ENCODE measurements at places on chromosomes 16 and 17.

DNA sequence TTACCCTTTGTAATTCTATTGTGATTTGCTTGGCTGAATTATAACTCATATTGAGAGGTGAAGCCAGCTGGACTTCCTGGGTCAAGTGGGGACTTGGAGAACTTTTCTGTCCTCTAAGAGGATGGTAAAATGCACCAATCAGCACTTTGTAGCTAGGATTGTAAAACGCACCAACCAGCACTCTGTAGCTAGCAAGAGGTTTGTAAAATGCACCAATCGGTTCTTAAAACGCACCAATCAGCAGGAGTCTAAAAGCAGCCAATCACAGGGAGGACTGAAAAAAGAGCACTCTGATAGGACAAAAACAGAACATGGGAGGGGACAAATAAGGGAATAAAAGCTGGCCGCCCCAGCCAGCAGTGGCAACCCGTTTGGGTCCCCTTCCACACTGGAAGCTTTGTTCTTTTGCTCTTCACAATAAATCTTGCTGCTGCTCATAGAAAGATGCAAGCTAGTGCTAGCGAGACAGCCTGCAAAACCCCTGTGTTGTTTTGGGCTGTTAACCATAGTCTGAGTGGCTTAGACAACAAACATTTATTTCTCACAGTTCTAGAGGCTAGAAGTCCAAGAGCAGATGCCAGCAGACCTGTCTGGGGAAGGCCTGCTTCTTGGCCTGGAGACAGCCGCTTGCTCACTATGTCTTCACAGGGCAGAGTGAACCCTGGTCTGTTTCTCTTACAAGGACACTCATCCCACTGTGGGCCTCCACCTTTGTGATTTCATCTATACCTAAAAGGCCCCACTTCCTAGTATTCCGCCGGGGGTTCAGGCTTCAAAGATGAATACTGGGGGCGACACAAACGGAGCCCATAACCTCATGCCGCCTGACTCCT, 39.0 kb upstream of the CRISPLD2 start:
- DNase-seq: no peak

DNA sequence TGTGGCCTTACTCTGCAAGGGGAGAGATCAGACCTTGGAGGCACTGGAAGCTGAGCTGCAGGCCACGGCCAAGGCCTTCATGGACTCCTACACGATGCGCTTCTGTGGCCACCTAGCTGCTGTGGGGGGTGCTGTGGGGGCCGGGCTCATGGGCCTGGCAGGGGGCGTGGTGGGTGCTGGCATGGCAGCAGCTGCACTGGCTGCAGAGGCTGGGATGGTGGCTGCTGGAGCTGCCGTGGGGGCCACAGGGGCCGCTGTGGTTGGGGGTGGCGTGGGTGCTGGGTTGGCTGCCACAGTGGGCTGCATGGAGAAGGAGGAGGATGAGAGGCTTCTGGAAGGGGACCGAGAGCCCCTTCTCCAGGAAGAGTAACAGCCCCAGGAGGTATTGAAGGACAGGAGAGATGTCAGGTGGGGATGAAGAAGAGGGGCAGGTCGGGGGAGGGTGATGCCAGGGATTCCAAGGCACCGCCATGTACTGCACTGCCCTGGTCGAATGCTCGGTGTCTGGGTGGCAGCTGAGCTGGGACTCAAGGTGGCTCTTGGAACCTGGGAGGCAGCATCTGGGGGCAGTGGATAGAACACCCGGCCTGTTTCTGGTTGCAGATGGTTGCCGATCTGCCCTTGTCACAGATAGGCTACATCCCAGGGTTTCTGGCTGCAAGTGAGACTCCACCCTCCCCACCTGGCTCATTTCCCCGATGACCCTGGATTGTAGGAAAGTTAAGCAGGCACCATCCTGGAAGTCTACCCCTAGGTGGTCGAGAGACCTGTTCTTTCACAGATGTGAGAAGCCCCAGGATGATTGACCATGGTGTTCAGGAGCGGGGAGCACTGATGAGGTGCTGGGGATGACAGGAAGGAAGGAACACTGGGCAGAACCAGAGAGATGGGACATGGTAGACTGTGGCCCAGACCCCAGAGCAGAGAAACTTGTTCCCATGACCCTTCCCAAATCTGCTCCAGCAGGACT, 5.1 kb downstream of the RNF112 start:
- no peak for DNase-seq

DNA sequence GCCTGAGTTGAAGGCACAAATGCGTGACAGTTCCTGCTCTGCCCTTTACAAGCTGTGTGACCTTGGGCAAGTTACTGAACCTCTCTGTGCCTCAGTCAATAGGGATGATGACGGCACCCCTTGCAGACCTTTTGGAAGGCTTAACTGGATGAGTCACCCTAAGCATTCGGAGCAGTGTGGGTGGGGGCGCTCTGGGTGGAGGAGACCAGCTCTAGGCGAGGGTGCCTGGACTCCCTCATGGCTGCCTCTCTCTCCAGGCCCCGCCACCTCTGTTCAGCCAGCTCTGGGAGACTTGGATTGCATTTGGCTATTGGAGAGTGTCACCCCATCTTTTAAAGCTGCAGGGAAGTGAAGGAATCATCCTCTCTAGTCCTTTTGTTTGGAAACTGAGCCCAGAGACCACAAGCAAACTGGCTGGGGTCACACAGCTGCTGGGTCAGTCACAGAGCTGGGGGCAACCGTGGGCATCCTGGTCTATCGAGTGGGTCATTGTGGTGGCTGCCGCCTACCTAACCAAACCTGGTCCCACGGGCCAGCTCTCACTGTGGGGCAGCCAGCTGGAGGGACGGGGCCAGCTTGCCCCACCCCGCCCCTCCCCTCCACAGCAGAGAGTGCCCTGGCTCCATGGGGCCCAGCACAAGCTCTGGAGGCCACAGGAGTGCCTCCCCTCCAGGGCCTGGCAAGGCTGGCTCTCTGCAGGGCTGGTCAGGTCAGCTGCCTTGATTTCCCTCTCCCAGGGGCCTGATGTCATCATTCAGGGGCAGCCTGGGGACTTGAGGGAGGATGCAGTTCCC, 20.2 kb upstream of the GSE1 start:
- DNase-seq: no peak

DNA sequence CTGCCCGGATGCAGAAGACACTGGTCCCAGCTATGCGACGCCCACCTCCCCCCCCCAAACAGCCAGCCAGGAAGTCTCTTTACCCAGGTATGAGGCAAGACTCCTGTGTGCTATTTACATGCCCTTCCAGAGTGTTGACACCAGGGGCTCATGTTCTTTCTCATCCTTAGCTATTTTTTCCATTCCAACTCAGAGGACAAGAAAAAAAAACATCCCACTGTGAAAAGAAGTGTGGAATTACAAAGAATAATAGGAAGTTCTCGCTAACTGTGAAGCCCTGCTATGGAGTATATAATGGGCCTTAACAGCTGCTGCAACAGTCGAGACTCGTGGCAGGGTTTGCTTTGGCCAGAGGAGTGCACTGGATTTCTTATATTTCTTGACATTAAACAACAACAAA, 584.9 kb downstream of the CDH13 start:
- no peak for DNase-seq

DNA sequence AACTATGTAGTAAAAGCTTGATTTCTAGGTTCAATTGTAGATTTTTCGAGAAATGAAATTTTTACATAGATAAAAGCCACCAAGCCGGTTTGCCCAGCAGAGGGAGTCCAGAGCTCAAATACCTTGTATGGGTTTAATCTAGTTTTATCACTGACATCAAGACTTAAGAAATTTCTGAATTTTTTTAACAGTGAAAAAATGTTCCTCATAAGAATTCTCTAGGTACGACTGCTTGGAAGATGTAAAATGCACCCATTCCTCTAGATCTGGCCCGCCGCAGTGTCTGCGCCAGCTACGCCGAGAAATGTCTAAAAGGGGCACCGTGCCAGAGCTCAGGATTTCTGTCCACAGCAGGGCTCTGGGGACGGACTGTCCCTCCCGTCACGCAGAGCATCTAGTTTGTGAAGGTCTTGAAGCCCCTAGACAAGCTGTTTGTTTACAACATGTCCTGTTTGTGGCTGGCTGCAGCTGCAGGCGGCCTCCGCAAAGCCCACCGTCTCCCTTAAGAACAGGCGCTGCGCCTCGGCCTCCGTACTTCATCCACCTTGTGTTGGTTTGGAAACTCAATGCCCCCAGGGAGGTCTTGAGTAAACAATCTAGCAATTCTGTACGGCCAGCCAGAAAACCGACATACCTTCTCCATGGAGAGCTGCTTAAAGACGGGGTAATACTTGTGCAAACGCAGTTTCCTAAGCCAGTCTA, 24.8 kb downstream of the MAP1LC3B start:
- no peak for DNase-seq

GRCh38 chr17:73420897-73421296, 109.1 kb upstream of the CDC42EP4 start:
- DNase-seq: peak; percentile 57

DNA sequence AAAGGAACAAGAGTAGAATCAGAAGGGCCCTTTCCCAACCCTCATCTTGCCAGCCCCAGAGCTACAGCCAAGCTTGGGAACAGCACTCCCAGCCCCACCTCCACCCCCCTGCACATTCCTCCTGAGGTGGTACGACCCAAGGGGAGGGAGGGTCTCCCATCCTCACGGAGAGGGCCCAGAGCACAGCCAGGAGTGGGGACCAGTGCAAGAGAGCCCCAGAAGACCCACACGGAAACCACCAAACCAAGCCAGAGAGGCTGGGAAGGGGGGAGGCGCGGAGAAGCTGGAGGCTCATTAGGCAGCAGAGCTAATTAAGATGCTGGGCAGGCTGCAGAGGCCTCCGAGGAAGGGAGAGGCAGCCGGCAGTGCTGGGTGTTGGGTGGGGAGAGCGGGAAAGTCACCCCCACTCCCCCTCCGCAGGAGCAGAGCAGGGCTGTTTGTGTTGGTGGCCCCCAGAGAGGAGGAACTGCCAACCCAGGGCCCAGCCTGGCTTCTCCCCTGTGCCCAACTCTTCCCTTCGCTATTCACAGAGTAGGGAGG, 2.4 kb downstream of the CACNB1 start:
- peak; percentile 72 for DNase-seq

DNA sequence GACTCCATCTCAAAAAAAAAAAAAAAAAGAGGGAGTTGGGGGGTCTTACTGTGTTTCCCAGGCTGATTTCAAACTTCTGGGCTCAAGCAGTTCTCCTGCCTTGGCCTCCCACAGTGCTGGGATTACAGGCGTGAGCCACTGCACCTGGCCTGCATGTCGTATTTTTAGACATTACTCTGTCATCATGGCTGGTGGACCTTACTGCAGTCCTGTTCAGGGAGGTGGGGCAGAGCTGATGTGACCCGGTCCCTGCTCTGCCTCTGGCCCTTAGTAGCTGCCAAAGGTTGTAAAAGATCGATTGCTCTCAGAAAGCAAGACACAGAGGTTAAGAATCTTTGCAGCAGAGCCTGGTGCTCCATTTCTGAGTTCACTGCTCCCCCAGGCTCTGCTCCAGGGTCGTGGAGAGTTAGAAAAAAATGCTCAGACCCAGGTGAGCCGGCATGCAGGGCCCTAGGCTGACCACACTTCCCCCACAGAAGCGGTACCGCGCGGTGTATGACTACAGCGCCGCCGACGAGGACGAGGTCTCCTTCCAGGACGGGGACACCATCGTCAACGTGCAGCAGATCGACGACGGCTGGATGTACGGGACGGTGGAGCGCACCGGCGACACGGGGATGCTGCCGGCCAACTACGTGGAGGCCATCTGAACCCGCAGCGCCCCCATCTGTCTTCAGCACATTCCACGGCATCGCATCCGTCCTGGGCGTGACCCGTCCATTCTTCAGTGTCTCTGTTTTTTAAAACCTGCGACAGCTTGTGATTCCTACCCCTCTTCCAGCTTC, 7.1 kb upstream of the LASP1NB start:
- DNase-seq: no peak

GRCh38 chr17:43338886-43339516, 59.8 kb upstream of the ARL4D start:
- DNase-seq: peak; percentile 71

- no peak for DNase-seq
Observed at GRCh38 chr16:1972490-1972877, 631 bp downstream of the TBL3 start.

GRCh38 chr16:65494609-65495008, 372.7 kb upstream of the CDH11 start:
- no peak for DNase-seq

DNA sequence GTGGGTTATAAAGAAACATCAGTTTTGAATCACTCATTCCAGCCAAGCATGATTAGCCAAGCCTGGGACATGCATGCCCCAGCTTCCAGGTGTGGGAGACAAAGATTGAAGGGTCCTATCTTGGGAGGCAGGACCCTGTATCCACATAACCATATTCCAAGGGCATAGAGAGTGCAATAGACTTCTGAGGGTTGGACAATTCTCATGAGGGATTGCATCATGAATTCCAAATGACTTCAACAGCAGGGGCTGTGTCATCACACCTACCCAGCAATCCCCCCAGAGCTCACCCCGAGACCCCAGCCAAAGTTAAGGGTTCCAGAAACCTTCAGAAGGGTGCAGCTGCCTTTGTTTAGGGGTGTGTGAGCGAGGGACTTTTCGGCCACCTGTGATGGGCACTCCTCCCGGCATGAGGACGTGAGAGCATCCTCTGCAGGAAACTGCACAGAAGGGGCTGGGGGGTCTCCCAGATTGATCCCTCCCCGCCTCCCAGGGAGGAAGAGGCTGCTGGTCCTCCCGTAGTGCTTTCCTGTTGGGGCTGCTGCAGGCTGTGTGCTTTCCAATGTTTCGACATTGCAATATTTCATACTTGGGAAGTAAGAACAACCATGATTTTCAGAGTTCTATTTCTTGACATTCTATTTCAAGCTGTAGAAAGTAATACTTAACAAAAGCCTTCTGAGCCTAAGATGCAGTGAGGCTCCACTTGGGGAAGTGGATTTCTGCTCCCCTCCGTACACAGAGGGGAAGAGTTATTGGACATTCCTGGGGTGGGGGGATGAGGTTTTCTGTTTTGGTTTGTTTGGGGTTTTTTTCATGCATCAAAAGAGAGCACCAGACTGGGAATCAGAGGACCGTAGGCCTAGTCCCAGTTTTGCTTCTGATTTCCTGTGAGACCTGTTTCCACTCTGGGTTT, 13.3 kb upstream of the PITPNM3 start:
- DNase-seq: no peak

DNA sequence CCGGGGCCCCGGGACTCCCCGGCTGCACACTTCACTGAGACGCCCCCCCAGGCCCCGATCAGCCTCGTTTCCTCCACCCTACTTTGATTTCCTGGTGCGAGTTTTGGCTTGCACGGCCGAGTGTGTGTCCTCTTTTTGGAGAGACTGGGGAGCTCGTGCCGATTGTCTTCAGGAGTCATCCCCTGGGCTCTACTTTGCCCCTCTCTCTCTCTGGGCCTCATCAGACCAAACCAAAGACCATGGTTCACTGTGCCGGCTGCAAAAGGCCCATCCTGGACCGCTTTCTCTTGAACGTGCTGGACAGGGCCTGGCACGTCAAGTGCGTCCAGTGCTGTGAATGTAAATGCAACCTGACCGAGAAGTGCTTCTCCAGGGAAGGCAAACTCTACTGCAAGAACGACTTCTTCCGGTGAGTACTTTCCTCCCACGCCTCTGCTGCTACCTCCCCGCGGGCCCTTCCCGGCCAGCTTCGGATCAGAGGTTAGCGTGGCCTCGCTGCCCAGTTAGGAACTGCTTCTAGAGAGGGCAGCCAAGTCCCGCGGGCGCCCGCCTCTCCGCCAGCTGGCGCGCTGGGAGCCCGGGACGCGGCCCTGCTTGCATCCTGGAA, 787 bp downstream of the LHX1 start:
- no peak for DNase-seq

GRCh38 chr16:30166202-30166902, 17.1 kb upstream of the CORO1A start:
- DNase-seq: no peak

GRCh38 chr17:44589316-44590071, 32.2 kb downstream of the FZD2 start:
- peak; percentile 37 for DNase-seq

GRCh38 chr17:5309851-5310250, 27.8 kb downstream of the RABEP1 start:
- DNase-seq: no peak

GRCh38 chr17:81221842-81222619, 734 bp downstream of the CEP131 start:
- no peak for DNase-seq
